ENCODE measurements at places on chromosomes 12 and 14. TPM values are rescaled to one million over a fixed set of nuclear protein-coding genes. Genes with fewer than 3 reads are reported as not detected.

GRCh38 chr12:81992461-81992860 is 233.3 kb upstream of the PPFIA2 start:
- DNase-seq: no peak

- DNase-seq: peak; percentile 98
Measured at GRCh38 chr14:105086833-105087307, 21.6 kb upstream of the GPR132 start.

- no peak for DNase-seq
Measured at GRCh38 chr12:24950231-24950834, 1.4 kb upstream of the BCAT1 start.

DNA sequence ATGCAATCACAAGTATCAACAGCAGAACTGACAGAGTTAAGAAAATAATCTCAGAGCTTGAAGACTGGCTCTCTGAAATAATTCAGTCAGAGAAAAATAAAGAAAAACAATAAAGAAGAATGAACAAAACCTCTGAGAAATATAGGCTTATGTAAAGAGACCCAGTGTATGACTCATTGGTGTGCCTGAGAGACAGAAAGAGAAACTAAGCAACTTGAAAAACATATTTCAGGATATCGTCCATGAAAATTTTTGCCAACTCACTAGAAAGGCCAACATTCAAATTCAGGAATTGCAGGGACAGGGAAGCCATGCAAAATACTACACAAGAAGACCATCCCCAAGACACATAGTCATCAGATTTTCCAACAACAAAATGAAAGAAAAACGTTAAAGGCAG is 56.2 kb downstream of the APOBEC1 start:
- no peak for DNase-seq

VSX2 gene
- not detected for total RNA-seq

CMKLR1 gene
- 9.8 TPM for total RNA-seq

Measured in osteoblast (primary cell).